ENCODE measurements at places on chromosomes 1 and 21.

DNA sequence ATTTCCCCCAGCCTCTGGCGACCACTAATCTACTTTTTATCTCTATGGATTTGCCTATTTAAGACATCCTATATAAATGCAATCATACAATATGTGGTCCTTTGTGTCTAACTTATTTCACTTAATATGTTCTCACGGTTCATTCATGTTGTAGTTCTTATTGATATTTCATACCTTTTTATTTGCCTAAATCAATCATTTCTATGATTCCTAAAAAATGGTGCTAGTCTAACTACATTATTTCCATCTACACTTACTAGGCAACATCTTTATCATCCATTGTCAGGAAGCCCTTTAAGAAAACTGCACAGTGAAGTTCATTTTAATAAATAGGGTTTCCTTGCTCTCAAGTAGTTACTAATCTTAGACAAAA, 380 bp upstream of the FBXO28 start:
- no peak for DNase-seq

- DNase-seq = peak; percentile 73
These were observed at the start of gene BCAR3 for GRCh38 chr1:93681101-93681988. BCAR3 (minus strand) TSS chr1:93681837; CDS start chr1:93674930, 6,907 bp downstream.

DNA sequence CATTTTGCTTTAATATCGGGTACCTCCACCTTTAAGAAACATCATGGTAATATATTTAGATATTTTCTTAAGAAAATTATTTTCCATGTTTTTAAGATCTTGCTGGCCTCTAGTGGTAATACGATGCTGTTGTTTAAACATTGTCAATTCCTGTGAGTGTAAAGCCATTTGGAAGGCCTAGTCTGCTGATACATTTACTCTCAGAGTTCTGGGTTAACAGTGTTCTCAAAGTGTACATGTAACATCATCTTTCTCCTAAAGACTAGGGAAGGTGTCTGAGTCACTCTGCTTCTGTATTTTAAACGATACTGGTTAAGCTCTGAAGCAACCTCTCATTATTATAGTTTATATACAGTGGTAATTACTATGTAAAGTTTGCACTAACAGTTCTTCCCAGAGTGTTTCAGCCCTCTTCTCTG, 189.1 kb downstream of the RASAL2 start:
- DNase-seq = peak; percentile 86

DNA sequence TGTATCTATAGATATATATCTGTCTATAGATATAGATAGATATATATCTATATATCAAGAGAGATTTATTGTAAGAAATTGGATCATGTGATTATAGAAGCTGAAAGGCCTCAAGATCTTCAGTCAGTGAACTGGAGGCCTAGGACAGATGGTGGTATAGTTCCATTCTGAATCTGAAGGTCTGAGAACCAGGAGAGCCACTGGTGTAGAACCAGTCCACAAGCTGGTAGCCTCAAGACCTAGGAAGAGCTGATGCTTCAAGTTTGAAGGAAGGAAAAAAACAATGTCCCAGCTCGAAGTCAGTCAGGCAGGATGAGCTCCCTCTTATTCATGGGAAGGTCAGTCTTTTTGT, 213.2 kb upstream of the JUN start:
- no peak for DNase-seq

GRCh38 chr1:112687785-112688496, 13.5 kb downstream of the MOV10 start:
- DNase-seq = no peak

GRCh38 chr1:150017206-150017750, 6.8 kb upstream of the OTUD7B start:
- DNase-seq = no peak

DNA sequence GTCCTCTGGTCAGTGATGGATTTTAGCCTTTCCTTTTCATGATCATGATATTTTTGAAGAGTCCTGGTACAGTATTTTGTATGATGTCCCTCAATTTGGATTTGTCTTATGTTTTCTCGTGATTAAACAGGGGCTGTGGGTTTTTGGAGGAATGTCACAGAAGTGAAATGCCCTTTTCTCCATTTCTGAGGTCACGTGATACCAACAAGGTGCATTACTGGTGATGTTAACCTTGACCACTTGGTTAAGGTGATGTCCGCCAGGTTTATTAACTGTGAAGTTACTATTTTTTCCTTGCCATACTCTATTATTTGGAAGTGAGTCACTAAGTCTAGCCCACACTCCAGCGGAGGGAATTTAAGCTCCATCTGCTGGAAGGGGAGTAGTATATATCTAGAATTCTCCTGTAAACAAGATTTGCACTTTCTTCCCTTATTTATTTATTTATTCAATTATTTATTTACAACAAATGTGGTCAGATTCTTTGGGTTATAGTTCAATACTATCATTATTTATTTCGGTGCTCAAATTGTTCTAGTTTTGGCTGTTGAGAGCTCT, 123.4 kb downstream of the HIVEP3 start:
- peak; percentile 73 for DNase-seq

DNA sequence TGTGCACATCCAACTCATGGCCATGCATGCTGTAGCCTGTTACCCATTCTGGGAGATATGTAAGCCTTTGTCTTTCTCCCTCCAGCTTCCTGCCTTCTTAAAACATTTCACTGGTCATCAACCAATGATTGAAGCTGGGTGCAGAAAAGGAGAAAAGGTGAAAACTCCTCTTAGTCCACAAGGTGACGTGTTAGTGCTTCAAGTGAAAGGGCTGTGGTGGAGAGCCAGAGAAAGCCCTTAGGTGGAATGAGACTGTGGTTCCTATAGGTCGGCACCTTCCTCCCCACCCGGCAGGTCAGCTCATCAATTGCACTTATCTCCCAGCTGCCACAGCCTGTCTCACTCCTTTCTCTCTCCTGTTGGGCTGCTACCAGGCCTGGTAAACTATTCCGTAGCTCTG, 30.4 kb downstream of the ERG start:
- no peak for DNase-seq
